Stimulated activated CD4-positive, alpha-beta T cell treated with anti-CD3 and anti-CD28 coated beads, Interleukin-1b, Interleukin-23, amount 100 ng/mL, for 1 hour (primary cell): ENCODE measurements at places on chromosomes 5 and 9.

DNA sequence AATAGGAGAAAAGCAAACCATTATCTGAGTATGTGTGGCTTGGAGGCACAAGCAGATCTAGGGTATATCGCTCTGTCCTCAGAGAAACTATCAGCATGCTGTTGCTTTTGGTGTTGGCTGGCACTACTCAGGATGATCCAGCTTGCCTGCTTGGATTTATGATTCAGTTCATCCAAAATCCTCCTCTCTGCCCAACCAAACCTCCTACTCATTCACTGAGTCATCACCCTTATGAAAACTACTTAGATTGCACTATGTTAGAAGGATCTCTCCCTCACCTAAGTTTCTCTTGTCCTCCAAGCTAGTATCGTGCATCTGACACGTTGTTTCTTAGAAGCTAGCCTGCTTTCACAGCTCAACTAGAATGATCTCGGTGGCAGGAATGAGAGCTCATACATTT lies 14.2 kb upstream of the ZBED3 start:
- no peak for DNase-seq

DNA sequence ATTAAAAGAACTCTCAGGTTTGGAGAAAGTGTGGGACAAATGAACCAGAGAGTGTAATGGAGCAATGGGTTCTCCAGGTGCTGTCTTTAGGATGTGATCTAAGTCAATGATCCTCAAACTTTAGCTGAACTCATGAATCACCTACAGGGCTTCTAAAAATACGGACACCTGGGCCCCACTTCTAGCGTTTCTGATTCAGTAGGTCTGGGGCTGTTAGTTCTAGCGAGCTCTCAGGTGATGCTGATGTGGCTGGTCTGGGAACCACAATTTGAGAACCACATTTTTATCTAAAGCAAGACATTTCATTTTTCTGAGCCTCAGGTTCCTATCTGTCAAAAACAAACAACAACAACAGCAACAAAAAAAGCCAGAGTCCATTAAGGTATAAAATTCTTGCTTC lies 35.1 kb upstream of the PCA3 start:
- DNase-seq: no peak

DNA sequence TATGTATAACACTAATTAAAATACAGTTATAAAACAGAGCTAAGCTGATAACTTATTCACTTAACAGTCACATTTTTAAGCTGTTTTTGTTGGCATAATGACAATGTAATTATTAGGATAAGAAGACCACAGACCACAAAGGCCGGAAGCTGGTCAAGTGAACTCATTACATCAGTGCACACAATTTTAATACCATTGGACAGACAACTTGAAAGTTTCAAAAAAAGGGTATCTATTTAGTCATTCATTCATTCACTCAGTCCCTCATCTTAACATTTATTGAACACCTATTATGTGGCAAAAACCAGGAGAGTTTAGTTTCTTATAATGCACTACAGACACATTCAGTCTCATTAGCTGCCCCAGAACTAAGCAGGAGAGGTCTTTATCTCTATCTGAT lies 11.6 kb downstream of the ERP44 start:
- DNase-seq: no peak

GRCh38 chr5:31753700-31754357 lies 114.9 kb downstream of the PDZD2 start:
- no peak for DNase-seq

DNA sequence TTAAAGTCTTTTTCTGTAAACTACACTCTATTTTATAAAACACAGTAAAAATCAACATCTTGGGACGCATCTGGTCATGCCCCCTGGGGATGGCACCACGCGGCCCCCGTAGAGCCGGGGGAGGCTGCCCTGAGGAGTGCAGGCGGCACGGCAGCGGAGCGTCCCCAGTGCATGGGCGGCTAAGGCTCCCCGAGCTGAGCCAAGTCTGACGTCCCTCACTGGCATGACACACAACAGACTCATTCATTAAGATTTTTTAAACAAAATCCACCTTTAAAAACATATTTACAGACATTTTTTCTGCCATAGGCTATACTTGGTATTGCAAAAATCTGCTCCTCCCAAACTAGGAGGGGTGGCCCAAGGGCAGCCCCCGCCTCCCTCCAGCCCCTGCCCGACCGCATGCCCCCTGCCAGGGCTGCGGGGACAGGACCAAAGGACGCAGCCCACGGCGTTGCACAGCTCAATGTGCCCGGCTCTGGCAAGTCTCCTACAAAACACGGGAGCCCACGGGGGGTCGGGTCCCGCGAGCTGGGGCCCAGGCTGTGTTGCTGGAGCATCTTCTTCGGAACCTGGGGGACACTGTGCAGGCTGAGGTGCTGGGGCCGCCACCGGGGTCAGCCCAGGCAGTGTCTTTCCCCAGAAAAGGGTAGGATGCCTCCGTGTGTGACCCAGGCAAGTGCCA lies 11.8 kb upstream of the SEC16A start:
- no peak for DNase-seq
